Spleen (tissue), 13 donors: ENCODE measurements at places on chromosomes 1 and 21. TPM values are rescaled to one million over a fixed set of nuclear protein-coding genes. Genes with fewer than 3 reads are reported as not detected.
A peak's percentile ranks its signal among the peaks of the same experiment; 100 is the strongest.

DNA sequence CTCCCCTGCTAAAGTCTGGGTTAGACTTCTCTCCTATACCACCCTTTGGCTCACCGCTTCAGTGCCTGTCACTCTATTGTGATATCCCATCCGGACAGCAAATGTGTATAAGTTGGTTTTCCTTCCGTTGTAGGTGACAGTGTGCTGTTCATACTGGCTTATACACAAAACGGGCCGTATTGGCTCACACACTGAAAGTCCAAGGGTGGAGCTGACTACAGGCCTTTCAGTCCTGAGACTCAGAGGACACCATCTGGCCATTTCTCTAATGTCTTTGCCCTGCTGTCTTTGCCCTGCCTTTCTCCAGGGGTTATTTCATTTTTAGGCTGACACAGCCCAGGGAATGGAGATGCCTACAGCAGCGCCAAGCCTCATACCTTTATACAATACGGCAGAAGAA, 90.7 kb downstream of the URB2 start:
- no peak for DNase-seq

DNA sequence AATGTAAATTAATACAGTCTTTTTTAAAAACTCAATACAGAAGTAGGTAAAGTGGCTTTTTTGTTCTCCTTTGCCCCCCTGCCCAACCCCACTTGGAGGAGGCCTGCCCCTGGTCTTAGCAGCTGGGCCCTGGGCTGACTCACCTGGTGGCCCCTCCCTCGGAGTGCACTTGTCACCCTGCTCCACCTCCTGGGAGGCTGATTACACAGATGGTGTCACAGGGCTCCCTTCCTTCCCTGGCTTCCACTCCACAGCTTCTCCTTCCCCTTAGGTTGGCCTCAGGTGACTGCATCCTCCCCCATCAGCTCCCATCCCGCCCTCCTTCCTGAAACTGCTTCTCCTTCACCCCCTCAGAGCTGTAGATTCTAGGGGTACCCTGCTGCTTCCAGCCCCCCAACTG, 11.7 kb upstream of the CAPN9 start:
- DNase-seq, result no peak

- peak; percentile 87 for DNase-seq
Measured at GRCh38 chr1:27388337-27389005, 4.0 kb upstream of the GPR3 start.

DNA sequence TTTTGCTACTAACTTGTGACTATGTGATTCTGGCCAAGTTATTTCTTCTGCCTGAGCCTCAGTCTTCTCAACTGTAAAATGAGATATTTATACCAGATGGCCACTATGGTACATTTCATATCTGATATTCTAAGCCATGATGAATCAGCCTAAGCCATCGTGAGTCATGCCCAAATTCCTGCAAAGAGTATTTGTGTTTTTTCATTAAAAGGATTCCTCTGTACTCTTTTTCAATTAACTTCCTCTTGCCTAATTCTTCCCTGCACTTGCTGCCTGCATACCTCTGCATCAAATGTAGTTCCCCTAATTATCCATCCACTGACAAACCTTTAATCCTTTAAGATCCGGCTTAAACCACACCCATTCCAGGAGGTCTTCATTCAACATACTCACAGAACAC, 575.1 kb upstream of the BEND5 start:
- DNase-seq, result no peak

DNA sequence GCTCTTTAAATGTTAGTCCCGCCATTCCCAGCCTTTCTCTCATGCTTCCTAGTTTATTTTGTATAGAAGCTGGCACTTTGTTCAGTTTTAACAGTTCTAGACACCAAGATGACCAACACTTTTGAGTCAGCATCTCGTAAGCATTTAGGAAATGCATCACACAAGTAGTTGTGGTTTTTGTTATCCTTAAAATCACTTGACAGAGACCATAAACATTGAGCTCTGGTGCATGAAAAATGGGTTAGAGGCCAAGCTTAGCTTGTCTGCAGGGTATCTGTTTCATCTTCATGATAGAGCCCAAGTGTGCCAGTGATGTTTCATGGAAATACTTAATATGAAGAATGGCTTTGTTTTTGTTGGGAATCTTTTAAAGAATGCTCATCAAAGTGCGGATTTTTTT, 159.7 kb downstream of the DISP1 start:
- DNase-seq, result no peak

GRCh38 chr1:63758791-63759190, 15.0 kb upstream of the ROR1 start:
- no peak for DNase-seq

DNA sequence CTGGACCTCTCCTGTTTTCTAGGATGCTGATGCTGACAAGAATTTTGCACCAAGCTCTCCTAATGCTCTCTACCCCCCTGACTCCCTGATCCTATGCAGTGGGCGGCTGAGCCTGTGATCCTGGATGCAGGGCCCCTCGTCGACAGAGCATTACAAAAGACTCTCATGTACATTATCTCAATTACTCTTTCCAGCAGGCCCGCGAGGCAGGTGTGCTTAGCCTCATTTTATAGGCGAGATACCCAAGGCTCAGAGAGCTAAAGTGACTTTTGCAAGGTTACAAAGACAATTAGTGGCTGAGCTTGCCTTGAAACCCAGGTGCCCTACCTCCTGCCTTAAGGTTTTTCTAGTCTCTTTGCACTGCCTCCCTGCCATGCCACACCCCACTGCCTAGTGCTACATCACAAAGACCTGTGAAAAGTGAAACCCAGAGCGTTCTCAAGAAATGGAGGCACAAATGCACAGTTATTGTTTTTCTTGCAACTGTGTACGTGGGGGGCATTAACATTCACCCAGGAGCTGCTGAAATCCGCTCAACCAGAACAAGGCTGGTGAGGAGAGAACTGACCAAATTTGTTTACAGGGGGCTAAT, 10.0 kb upstream of the C8A start:
- DNase-seq, result no peak

GRCh38 chr1:10663678-10664035, 132.8 kb downstream of the CASZ1 start:
- DNase-seq, result no peak

- no peak for DNase-seq
Measured at GRCh38 chr1:186812570-186812969, 16.2 kb upstream of the PLA2G4A start.

DNA sequence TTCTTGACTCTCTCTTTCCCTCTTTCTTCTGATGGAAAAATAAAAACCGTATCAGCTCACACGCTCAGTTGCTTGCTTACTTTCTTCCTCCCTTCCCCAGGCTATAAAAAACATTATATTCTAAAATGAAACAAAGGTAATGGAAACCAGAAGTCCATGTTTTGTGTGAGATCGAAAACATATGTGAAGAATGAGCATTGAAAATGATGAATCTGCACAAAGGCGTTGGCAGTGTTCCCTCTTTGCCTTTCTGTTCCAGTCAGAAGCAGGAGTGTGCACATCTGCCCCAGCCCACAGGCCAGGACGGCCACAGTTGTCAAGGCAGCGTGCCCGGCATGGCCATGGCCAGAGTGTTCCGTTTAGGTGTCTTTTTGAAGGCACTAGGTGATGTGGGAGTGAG, 185.3 kb upstream of the USP24 start:
- DNase-seq, result no peak

DNA sequence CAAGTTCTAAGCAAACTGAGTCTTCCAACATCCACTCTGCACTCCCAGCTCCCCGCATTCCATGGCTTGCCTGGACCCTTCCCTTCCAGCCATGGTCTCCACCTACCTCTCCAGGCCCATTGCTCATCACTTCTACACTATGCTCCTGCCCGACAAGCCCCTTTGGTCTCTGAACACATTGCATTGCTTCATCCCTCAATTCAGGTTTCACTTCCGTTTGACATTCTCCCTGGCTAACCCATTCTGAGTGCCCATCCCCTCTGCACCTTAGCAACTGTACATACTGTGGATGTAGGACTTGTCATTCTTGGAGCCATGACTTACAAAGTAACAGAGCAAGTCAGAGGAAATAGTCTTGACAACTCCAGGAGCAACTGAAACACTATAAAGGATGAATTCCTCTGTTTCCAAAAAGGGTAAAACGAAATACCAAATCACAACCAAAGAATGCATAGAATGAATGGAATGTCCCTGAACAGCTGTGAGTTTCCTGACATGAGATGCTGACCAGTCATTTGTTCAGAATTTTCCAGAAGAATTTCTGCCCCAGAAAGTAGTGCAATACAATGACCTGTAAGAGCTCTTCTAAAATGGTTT, 66.7 kb downstream of the KCNJ6 start:
- no peak for DNase-seq

DNA sequence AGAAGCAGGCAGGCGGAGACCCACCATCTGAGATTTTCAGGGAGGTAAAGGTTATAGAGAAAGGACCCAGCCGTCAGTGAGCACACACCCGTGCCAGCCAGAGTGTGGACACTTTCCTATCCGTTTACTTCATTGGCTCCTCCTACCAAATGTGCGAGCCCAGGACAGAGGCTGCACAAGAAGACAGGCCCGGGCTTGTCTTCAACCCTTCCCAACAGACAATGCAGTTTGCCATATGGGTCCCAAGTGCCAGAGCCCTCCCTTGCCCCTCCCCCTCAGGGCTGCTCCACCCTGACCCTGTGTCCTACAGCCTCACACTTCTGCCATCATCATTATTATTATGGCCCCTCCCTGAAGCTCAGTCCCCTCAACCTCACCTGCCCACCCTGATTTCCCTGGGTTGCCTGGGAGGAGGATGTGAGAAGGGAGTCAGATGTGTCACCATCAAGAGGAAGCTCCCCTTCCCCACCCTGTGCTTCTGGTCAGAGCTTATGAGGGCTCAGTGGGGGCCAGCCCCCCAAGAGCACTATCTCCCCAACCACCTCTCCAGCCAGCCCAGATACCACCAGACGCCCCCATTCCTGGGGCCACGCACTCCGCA, 9.4 kb downstream of the LAPTM5 start:
- DNase-seq, result no peak

GRCh38 chr1:45437323-45437722, 53.6 kb downstream of the TESK2 start:
- DNase-seq, result no peak

DNA sequence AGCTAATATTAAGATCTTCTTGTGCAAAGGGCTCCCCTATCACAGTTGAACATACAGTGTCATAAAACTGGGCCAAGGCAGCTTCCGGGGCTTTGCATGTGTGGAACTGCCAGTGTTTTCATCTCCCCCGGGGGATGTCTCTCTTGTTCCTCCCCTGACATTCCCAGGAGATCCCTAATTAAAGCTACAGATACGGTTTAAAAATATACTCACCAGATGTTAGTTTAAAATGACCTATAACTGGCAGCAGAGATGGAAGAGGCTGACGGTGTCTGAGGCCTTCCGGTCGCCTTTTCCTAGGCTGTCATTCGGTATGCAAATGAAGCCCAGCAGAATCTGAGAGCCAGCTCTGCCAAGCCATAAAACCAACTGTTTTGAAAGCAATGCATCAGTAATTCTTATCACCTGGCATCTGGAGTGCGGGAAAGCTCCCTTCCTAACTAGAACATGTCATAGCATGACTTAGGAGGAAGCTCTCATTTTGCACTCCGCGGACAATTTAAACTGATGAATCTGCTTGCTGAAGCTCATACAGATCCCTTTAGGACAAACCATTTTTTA, 436.5 kb upstream of the VAMP3 start:
- DNase-seq, result no peak

- no peak for DNase-seq
Measured at GRCh38 chr1:111212634-111213335, 12.3 kb upstream of the DENND2D start.

GRCh38 chr21:41672543-41672915, 94.3 kb downstream of the RIPK4 start:
- DNase-seq, result peak; percentile 6

GRCh38 chr1:158112994-158113758, 67.5 kb upstream of the CD1D start:
- DNase-seq, result peak; percentile 85

DNA sequence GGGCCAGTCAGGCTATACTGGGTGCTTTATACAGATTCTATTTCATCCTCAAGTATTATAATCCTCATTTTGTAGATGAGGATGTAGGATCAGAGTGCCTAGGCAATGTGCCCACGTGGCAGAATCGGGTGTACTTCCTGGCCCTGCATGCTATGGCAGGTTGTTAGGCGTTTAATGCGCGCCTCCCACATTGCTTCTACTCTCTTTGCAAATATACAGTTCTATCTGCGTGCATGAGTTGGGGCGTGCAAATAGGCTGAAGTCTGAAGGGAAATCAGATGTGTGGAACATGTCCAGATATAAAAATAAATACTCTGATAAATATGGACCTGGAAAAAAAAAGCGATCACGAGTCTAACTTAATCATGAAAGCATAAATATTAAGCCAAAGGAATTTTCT, 194.7 kb upstream of the FMN2 start:
- DNase-seq, result no peak

- DNase-seq, result no peak
Measured at GRCh38 chr1:31694964-31695313, 8.9 kb downstream of the COL16A1 start.

GRCh38 chr1:204746838-204747442, 61.4 kb upstream of the LRRN2 start:
- DNase-seq, result no peak

- DNase-seq, result no peak
Measured at GRCh38 chr1:31238612-31238985, 1.1 kb downstream of the NKAIN1 start.

DNA sequence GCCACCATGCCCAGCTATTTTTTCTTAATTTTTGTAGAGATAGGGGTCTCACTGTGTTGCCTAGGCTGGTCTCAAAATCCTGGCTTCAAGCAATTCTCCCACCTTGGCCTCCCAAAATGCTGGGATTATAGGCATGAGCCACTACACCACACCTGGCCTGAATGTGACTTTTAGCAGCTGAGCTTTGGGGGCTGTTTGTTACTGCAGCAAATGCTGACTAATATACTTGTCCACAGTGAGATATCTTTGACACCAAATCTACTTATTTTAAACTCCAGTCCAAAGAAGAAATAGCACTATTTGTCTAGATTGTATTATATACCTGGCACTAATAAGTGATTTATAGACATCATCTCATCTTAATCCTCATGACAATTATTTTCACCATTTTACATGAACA, 30.5 kb downstream of the LRRC52 start:
- DNase-seq, result no peak

GRCh38 chr1:101308935-101309333, 72.1 kb downstream of the S1PR1 start:
- no peak for DNase-seq

DNA sequence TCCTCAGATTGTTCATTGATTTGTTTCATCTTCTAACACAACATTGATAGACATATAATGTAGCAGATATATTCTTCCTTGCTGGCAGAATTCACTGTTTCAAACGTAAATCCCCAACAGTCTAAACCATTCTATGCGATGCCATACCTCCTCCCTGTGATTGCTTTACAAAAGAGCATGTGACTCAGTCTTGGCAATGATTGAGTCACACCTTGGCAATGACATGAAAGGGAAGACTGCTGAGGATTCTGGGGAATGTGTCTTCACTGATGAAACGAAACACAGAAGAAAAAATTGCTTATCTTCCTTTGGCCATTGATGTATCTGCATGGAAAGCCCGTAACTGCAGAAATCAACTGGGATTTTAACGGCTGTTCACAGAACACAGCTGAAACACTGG, 409.6 kb upstream of the ZRANB2 start:
- DNase-seq, result no peak

The NFIA gene
- polyA plus RNA-seq, result 3.1 TPM

The RAVER2 gene
- 5.4 TPM for polyA plus RNA-seq

The MYOG gene
- polyA plus RNA-seq, result not detected

The LCE1E gene
- not detected for polyA plus RNA-seq

The RXRG gene
- 0.12 TPM for polyA plus RNA-seq

The FOXO6 gene
- polyA plus RNA-seq, result 0.14 TPM

The PDE9A gene
- 33.5 TPM for polyA plus RNA-seq

The S100A1 gene
- polyA plus RNA-seq, result 39.7 TPM
